ENCODE measurements at places on chromosomes 1 and 21. TPM values are rescaled to one million over a fixed set of nuclear protein-coding genes. Genes with fewer than 3 reads are reported as not detected.
A peak's percentile ranks its signal among the peaks of the same experiment; 100 is the strongest.

- DNase-seq, result no peak
Measured at GRCh38 chr21:38793926-38794713, 11.6 kb upstream of the ETS2 start.

DNA sequence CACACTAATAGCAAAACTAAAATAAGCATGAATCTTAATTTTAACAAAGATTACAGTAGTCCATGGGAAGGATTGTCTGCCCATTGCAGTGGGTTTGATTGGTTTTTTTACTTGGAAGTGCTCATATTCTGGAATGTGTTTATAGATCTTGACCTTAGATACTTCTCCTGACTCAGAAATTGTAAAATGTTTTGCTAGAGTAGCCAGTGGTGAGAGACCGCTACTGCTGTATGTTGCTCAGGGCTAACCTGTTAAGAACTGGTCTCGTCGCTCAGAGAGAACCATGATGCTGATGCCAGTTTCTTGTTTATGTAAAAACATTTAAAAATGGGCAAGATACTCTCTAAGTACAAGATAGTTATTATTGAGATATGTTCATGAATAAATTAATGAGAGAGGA is 99.9 kb downstream of the ROR1 start:
- DNase-seq, result no peak

DNA sequence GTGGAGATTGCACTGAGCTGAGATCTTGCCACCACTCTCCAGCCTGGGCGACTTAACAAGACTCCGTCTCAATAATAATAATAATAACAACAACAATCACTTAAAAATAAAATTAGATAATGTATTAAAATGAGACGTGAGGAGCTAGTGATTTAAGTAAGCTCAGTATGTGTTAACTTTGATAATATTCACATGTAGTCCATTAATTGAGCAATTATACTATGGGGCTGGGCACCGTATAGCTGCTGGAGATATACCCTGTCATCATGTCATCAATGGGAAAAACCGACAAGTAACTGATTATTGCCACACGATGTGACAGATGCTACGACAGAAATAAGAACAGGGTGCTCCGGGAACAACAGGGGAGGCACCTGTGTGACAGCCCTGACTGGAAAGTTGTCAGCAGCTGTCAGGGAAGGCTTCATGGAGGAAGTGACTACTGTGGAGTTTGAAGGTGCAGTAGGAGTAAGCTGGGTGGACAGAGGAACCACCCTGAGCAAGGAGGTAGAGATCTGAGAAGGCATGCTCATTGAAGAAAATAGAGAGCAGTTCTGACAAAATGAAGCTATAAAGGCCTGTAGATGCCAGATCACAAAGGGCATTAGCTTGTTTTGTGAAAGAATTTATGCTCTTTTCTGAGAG is 924 bp upstream of the CAMSAP2 start:
- no peak for DNase-seq

GRCh38 chr1:157781048-157781447 is 4.1 kb upstream of the FCRL2 start:
- no peak for DNase-seq

The SH2D2A gene
- total RNA-seq, result 3.3 TPM

DNA sequence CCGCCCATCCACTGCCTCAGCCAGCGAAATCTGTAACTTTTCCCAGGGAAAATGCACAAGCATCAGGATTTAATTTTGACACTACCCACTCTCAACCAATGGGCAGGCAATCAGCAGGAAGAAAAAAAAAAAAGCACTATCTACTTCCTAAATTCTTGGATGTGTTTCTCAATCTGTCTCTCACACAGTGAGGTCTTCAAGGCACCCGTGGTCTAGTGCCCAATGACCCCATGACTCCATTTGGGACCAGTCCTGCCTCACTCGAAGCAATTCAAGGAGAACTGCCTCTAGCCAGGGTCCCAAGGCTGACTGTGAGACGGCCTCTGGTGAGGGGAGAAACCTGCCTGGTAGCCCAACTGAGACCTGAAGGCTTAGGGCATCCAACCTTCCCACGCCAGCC is 35.9 kb downstream of the CSF1 start:
- no peak for DNase-seq

DNA sequence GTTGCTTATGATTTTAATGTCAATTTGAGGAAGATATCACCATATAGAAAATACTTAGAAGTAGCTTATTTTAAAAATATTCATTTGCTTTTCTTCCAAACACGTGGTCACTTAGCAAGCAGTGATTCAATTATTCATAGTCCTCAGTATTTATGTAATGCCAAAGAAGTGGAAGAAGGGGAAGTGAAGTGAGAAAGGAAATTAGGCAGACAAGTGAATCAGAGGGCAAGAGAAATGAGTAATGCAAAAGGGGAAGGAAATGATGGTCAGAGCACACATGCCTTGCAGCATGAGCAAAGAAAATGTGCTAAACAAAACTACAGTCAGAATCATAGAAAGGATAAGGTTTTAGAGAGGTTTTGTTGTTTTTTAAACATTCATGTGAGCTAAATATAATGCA is 31.8 kb downstream of the SDCCAG8 start:
- DNase-seq, result no peak

The SHISAL2A gene
- 0.74 TPM for total RNA-seq

The LINGO4 gene
- total RNA-seq, result not detected

DNA sequence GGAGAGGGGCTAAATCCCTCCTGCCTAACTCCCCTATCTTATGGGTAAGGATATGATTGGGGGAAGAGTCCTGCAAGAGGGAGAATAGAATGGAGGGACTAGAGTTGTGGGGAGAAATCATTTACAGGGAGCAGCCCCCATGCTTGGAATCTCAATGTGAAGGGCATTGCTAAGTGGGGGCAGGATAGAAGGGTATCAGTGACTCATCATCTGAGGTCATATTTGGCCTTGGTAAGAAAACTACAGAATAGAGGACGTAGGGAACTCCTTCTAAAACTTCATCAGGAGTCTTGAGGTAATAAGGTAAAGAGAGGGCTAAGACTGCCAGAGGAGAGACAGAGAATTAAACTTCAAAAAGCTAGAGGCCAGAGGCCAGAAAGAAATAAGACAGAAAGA is 487 bp downstream of the HJV start:
- no peak for DNase-seq

DNA sequence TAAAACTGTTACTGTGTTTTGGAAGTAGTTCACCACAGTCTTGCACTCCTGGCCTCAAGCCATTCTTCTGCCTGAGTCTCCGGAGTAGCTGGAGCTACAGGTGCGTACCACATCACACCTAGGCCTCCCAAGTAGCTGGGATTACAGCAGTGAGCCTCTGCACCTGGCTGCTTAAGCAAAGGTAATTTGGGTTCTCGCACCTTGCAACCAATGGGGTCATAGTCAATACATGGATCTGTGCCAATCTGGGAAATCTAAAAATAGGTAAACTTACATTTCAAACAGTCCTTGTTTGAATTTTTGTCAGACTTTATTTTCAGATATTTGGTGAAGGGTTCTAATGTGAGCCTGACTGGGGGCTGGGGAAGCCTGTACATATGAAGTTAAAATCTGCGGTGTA is 466.5 kb downstream of the PCP4 start:
- DNase-seq, result no peak

DNA sequence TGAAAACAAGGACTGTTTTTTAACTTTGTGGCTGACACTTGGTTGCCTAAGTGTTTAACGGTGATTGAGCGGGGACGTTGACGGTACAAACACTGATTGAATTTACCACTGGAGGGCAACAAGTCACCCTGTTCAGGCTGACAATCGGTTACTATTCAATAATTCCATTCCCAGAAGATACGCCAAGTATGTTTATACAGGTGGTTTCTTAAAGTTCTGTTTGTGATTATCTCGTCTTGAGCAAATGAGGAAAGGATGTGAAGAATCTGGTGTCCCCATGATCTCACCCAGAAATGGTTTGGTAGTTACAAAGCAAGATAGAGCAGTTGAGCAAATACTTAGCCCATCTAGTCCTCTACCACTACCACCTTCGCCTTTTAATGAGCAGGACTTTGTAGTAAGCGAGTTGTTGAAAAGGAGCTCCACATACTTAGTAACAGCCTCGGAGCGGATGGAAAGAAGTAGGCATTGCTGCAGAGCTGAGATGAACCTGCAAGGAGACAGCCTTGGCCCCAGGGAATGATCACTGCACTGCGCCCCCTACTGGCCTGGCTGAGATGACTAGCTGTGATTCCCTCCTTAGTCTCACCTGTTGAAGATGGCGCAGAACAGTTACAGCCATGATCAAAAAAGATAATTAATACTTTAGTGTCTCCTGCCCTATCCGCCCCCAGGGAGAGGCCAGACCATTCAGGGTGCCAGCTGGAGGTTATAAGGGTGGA is 36.3 kb downstream of the IFNAR1 start:
- DNase-seq, result peak; percentile 96

DNA sequence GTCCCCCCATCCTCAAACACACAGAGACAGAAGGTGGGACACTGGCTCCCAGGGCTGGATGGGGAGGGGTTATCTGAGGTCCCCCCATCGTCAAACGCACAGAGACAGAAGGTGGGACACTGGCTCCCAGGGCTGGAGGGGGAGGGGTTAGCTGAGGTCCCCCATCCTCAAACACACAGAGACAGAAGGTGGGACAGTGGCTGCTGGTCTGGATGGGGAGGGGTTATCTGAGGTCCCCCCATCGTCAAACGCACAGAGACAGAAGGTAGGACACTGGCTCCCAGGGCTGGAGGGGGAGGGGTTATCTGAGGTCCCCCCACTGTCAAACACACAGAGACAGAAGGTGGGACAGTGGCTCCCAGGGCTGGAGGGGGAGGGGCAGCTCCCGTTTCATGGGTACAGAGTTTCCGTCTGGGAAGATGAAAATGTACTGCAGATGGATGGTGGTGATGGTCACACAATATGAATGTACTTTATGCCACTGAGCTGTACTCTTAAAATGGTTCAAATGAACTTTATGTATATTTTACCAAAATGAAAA is 69.2 kb downstream of the SCCPDH start:
- DNase-seq, result no peak

The FMO2 gene
- not detected for total RNA-seq

- no peak for DNase-seq
Measured at GRCh38 chr1:234675006-234675405, 65.0 kb upstream of the IRF2BP2 start.

The S100A3 gene
- total RNA-seq, result 0.47 TPM

DNA sequence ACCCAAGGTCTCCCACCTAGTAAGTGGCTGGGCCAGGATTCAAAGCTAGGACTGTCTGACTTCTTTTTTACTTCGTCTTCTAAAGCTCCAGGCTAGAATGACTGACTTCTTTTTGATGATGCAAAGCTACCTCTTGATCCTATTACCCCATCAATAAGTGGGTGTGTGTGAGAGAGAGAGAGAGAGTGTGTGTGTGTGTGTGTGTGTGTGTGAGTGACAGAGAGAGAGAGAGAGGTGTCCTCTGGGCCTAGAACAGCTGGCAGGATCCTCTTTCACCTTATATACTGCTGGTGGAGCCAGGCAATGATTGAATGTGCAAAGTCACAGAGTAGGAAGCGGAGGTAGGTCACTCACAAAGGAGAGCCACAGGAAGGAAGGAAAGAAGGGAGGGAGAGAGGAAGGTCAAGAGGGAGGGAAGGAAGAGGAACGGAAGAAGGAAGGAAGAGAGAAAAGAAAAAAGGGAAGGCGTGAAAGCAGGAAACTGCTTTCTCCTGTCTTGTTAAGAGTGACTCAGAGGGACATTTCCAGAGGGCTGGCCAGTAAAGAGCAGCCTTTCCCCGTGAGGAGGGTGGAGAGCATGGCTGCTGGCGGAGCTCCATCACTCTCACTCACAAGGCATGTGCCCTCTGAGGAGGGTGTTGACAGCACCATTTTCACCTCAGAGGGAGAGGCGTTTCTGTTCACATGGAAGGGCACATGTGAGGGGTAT is 68.9 kb downstream of the CDC7 start:
- no peak for DNase-seq

DNA sequence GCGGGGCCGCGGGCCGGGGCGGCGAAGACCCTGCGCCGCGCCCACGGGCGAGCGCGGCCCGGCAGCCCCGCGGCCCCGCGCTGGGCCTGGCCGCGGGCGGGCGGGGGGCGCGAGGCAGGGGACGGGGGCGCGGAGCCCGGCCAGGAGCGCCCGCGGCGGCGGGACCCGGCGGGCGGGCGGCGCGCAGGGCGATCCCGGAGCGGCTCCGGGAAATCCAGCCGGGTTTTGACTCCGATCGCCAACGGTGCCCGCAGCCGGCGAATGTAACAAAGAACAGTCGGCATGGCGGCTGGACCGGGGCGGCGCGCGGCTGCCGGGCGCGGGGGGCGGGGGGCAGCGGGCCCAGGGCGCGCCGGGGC is 334 bp downstream of the PRDM15 start:
- no peak for DNase-seq

DNA sequence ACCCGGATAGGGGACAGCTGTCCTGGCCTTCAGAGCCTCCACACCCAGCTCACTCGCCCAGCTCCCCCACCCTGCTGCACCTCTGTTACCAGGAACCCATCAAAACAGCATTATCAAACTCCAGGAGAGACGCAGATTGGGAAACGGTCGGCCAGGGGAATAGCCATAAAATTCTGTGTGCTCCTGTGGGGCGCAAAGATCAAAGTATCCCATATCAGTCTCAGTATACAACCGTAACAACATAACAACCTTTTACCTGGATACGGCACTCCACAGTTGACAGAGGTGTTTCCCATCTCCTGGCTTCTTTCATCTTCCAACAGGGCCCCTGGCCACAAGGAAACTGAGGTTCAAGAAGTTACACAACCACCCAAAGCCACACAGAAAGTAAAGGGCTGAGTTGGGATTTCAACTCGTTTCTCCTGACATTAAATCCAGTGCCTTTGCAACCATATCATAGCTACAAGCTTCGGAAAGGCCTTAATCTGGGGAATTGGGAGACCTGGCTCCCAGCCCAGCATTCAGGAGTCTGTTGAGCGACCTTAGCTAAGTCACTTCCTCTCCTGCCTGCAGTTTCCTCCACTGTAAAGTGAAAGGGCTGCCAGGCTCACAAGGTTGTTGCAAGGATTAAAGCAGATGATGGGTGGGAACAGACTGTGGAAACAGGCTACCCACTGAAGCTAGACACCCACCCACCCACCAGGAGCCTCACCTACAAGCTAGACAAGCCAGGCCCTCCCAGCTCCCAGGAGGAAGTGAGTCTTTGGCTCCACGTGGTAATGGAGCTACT is 8.1 kb upstream of the EPHB2 start:
- no peak for DNase-seq

The RHCE gene
- total RNA-seq, result not detected

The DNALI1 gene
- total RNA-seq, result 9.5 TPM

- DNase-seq, result no peak
Measured at GRCh38 chr1:38528623-38529022, 330.9 kb downstream of the RRAGC start.

Data from H1 (cell line).